Progenitor cell of endocrine pancreas (in vitro differentiated cells): ENCODE measurements at places on chromosomes 2 and 18. TPM values are rescaled to one million over a fixed set of nuclear protein-coding genes. Genes with fewer than 3 reads are reported as not detected.

PKP4 gene
- total RNA-seq, result 62.9 and 75.3 TPM in 2 replicates

LIPT1 gene
- 5.3 and 6.3 TPM in 2 replicates for total RNA-seq

FBXO48 gene
- 1.2 and 1.5 TPM in 2 replicates for total RNA-seq

DNA sequence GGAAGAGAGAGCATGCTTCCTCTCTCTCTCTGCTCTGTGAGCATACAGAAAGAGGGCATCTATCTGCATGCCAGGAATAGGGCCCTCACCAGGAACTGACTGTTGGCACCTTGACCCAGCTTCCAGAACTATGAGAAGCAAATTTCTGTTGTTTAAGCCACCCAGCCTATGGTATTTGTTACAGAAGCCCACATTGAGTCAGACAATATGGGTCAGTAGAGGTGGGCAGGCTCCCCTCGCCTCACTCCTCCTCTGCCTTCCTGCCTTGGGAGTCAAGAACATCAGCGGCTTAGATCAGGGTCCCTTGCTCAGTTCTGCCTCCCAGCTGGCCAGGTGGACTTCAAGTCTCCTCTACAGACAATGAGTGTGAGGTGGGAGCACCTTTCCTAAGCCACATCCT is 92.3 kb downstream of the COPS8 start:
- DNase-seq, result no peak

- no peak for DNase-seq
Observed at GRCh38 chr2:18903750-18904149, 314.4 kb upstream of the NT5C1B start.

- no peak for DNase-seq
Observed at GRCh38 chr2:61161888-61162287, at the start of gene C2orf74. TSS of gene C2orf74 (plus strand) at chr2:61162188. CDS start at chr2:61162515, 327 bp downstream.

GRCh38 chr2:20506201-20506685 is 59.4 kb downstream of the RHOB start:
- DNase-seq, result no peak

DSC3 gene
- 1.2 TPM in 2 replicates for total RNA-seq

DNA sequence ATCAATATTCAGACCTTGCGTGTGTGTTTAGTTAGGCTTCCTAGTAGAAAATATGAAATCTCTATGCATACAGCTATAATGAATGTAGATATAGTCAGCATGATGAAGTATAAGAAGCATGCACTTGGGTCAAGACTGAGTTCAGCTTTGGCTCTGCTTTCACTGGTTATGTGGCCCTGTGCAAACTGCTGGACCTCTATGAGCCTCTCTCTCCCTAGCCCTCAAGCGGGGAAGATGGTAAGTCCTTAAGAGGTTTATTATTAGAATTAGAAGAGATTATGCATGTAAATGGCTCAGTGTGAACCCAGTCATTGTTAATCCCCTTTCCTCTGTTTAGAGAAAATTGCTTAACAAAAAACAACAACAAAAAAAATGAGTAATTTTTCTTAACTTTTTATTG is 178.8 kb upstream of the NXPH2 start:
- no peak for DNase-seq

CAVIN2 gene
- 0.11 and 0.17 TPM in 2 replicates for total RNA-seq

GRCh38 chr18:45879681-45880655 is 54.5 kb downstream of the SIGLEC15 start:
- peak; percentile 69 for DNase-seq

GPBAR1 gene
- total RNA-seq, result 9.1 and 9.7 TPM in 2 replicates

DNA sequence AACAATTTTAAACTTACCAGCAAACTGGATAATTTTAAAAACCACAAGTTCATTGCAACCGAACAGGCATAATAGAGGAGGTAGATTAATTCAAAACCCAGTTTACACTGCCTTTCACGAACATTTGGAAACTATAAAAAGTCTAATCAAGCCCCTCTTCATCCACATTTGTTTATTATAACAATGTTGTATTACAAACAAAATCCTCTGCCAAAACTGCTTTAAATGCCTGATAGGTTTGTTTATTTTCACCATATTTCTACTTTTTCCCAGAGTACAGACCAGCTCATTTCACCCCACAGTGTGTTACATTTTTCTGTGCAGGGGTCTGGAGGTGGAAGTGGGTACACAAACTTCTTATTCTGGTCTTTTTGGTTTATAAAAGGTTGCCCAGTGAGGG is 184.2 kb downstream of the OSR1 start:
- DNase-seq, result no peak

PRSS56 gene
- not detected in 2 replicates for total RNA-seq

- no peak for DNase-seq
Observed at GRCh38 chr2:105796131-105796638, 51.5 kb downstream of the NCK2 start.

ANO7 gene
- 2.5 and 3.0 TPM in 2 replicates for total RNA-seq

- no peak for DNase-seq
Observed at GRCh38 chr18:38957736-38958135, 1392.1 kb upstream of the CELF4 start.

- no peak for DNase-seq
Observed at GRCh38 chr2:149926149-149926548, 338.6 kb upstream of the MMADHC start.

DNA sequence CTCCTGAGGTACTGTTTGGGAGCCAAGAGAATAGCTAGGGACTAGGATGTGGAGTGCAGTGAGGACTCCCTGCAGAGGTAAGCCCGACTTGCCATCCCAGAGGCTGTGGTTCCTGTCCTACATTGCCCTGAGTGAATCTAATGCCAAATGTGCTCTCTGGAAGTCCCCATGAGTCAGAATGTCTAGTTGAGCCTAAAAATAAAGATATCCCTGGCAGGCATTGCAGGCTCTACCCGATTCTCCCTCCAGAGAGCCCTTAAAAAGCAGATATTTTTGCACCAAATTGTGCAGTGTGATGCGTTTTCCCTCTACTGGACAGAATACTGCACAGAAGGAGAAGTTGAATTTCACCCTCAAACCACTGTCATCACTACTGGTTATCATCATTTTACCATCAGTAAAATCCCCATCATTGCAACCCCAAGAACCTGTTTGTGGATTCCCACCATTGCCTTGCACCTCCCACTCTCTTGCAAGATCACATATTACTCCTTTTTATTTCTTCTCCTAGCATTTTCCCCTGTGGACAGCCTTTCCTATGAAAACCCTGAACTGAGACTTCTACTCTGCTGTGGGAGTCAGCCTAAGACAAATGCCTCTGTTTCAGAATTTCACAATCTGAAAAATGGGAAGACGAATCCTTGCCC is 98.0 kb downstream of the MARCHF4 start:
- no peak for DNase-seq

- DNase-seq, result no peak
Observed at GRCh38 chr2:18430996-18431748, 129.3 kb downstream of the RDH14 start.

ALPP gene
- not detected in 2 replicates for total RNA-seq

DNA sequence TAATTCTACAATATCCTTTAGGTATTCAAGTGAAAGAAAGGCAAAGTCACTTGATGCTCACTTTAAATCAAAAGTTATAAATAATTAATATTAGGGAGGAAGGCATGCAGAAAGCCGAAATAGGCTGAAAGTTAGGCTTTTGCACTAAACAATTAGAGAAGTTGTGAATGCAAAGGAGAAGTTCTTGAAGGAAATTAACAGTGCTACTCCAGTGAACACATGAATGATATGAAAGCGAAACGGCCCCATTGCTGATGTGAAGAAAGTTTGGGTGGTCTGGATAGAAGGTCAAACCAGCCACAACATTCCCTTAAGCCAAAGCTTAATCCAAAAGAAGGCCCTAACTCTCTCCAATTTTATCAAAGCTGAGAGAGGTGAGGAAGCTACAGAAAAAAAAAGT is 103.1 kb upstream of the CXCR4 start:
- DNase-seq, result no peak

FOXD4L1 gene
- 0.20 and 0.48 TPM in 2 replicates for total RNA-seq

DNA sequence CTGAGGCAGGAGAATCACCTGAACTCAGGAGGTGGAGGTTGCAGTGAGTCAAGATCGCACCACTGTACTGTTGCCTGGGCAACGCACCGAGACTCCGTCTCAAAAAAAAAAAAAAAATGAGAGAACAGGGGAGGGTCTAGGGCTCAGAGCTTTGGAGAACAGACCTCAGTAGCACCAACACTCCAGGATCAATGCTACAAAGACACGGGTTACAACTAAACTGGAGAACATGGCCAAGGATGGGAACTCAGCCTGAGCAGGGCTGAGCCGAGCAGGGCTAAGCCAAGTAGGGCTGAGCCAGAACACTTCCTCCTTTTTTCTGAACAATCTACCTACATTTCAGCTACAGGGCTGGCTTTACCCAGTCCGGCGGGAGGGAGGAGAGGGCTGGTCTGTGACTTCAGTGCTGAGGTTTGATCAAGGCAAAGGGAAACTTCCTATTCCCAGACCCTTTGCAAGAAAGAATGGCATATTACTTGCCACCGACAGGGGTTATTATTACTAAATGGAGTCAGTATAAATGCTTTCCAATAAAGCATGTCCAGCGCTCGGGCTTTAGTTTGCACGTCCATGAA is 2.9 kb upstream of the CASP8 start:
- DNase-seq, result no peak

DNA sequence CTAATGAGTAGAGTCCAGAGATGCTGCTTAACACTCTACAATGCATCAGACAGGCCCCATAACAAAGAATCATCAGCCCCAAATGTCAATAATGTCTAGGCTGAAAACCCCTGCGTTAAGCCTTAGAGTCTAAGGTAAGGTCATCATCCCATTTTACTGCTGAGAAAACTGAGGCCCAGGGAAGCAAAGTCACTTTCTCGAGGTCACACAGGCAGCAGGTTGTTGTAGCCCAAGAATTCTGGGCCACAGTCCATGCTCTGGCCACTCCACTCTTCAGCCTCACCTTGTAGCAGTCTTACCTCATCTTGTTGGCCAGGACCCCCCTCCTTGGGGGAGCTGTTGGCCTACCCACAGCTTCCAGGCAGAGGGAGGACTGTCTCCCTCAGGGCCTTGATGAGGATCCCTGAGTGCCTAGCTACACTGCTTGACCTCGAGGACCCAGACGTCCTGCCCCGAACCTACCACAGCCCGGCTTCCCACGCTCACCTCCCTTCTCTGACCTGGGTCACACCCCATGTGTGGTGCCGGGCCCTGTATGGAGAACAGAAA is 54.4 kb downstream of the SMAD7 start:
- no peak for DNase-seq

- DNase-seq, result no peak
Observed at GRCh38 chr18:70182548-70182947, 22.9 kb downstream of the RTTN start.

SGPP2 gene
- 14.2 and 19.8 TPM in 2 replicates for total RNA-seq

EML6 gene
- total RNA-seq, result 2.6 and 4.0 TPM in 2 replicates

LYPD1 gene
- total RNA-seq, result 7.1 and 13.8 TPM in 2 replicates

DNA sequence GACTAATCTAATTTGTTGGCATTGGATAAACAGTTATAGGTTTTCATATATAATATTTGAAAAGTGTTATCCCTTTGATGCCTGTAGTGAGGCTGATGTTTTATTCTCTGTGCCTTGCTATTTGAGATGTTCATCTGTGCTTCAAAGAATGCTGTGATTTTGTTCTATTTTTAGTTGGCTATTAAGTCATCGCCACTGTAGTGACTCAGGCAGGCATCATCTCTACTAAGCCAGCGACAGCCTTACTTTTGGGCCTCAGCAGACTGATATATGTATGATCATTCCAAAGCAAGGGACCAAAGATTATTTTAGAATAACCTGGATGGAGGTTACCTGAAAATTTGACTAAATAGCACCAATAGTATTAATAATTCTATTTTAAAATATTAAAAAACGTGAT is 1674.5 kb upstream of the NXPH2 start:
- DNase-seq, result no peak

GRCh38 chr2:73104933-73105332 is 7.8 kb downstream of the RAB11FIP5 start:
- DNase-seq, result no peak

GRCh38 chr2:86624267-86624547 is 542 bp upstream of the RNF103 start:
- DNase-seq, result no peak

COL4A4 gene
- 0.41 and 0.44 TPM in 2 replicates for total RNA-seq
